ENCODE measurements at places on chromosomes 4 and X. TPM values are rescaled to one million over a fixed set of nuclear protein-coding genes. Genes with fewer than 3 reads are reported as not detected.

GAGE12E gene
- total RNA-seq, result not detected

GRCh38 chr4:15402146-15402545, 25.7 kb upstream of the C1QTNF7 start:
- DNase-seq, result no peak

OPRPN gene
- total RNA-seq, result not detected

GRCh38 chr4:126807132-126807531, 825.6 kb upstream of the INTU start:
- DNase-seq, result no peak

DNA sequence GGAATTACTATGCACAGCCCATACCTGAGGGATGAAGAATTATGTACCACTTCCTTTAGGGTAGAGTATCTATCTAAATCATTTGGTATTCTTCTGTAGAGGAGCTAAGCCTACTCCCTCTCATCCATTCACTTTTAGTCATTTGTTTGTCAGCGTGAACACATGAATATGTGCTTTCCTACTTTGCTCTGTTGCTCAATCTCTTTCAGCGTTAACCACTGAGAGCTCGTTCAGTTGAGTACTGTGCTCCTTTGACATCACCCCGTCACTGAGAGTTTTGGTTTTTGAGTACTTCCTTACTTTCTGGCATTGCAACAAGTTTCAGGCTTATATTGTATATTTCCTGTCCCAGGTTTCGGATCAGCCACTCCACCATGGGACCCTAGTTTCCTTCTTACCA, 700.6 kb downstream of the NLGN4X start:
- DNase-seq, result no peak

ADGRG4 gene
- total RNA-seq, result not detected

GRCh38 chr4:55927803-55928437, 20.8 kb upstream of the CEP135 start:
- DNase-seq, result no peak

DNA sequence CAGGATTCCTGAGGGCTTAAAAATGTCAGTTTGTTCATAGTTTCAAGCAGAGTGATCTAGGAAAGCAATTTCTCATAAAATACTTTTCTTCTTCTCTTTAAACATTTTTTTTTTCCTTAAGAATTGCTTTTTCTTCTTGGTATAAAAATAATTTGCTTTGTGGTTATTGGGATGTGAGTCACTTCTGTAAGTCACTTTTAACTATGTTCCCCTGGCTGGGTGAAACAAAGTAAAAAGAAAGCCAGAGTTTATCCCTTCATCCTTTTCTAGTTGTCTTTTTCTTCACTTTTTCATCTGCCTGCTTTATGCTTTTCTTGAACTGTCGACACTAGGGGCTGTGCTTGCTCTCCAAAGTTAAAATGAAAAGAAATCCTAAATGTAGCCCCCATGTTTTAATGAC, 33.5 kb downstream of the ARSJ start:
- peak; percentile 10 for DNase-seq

DGKK gene
- 8.1 TPM for total RNA-seq

EREG gene
- total RNA-seq, result 4.2 TPM

DNA sequence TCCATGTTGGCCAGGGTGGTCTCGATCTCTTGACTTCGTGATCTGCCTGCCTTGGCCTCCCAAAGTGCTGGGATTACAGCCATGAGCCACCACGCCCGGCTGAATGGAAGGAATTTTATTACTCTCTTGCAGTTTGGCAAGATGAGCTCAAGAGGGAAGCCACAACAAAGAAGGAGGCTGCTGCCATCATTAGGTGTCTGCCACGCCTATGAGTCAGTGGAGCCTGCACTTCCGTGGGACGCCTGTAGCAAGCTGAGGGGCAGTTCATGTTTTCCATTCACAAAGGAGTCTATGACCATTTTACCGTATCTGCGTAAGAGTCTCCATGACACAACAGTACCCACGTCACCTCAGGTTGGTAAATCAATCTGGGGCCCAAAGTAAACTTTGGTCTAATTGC, 51.2 kb upstream of the CHRNA9 start:
- peak; percentile 47 for DNase-seq

- peak; percentile 60 for DNase-seq
Measured at GRCh38 chr4:154329268-154329868, 162.2 kb downstream of the DCHS2 start.

DNA sequence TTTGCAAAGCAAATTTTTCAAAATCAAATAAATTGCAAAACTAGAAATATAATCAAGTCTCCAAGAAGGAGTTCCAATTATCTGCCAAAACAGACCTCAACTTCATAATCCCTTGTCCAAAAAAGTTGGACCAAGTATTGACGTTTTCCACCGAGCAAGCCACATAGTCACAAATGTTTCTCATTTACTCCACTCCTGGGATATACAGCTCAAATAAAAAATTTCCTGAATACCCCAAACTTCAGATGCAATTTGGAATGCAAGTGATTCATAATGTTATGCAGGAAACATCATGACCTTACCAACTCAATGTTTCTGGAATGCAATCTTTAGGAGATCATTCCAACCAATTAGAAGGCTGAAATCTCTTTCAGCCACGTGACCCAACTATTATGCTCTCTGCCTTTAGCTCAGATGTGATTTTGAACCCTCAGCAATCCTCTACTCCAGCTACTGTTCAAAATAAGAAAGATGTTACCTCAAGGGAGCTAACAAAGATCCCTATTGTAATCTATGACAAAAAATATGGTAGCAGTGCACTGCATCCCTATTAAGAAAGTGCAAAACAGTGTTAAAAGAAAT, 72.4 kb downstream of the PRDM5 start:
- no peak for DNase-seq

UPF3B gene
- total RNA-seq, result 11.5 TPM

DNA sequence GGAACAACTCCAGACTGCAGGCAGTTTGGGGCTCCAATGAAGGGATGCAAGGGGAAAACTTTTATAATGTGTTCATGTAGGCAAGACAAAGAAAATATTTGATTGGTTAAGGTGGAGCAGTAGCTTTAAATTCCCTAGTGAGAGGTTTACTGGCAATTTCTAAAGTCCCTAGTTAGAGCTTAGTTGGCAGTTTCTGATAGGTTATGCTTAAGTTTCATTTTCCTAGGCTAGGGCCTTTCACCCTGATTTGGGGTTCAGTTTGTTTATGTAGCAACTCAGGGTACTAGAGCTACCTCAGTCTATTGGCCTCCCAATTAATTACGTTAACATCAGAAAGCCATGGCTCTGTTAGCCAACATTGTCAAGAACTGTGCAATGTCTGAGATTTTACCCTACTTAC, 14.6 kb downstream of the BBS12 start:
- no peak for DNase-seq

CFAP47 gene
- 0.47 TPM for total RNA-seq

LGI2 gene
- total RNA-seq, result 6.2 TPM

PCSK1N gene
- total RNA-seq, result 15.6 TPM

DNA sequence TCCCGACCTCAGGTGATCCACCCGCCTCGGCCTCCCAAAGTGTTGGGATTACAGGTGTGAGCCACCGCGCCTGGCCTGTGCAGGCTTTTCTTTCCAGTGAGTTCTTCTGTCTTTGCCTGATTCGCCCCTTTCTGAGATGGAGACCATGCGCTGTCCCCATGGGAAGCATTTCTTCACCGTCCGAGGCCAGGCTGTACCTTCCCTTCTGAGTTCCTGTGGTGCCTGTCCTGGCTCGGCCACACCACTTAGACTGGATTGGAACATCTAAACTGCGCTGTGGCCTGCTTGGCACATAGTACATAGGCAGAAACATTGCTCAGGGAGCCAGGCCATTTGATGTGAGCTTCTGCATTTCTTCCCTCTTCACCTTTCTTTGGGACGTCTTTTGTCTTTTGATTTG, 23.7 kb downstream of the FAM193A start:
- DNase-seq, result no peak

CFP gene
- 2.2 TPM for total RNA-seq

GRCh38 chr4:38017609-38018008, 57.4 kb downstream of the PTTG2 start:
- peak; percentile 22 for DNase-seq

- DNase-seq, result peak; percentile 41
Measured at GRCh38 chrX:16464369-16464768, 185.6 kb upstream of the S100G start.

DNA sequence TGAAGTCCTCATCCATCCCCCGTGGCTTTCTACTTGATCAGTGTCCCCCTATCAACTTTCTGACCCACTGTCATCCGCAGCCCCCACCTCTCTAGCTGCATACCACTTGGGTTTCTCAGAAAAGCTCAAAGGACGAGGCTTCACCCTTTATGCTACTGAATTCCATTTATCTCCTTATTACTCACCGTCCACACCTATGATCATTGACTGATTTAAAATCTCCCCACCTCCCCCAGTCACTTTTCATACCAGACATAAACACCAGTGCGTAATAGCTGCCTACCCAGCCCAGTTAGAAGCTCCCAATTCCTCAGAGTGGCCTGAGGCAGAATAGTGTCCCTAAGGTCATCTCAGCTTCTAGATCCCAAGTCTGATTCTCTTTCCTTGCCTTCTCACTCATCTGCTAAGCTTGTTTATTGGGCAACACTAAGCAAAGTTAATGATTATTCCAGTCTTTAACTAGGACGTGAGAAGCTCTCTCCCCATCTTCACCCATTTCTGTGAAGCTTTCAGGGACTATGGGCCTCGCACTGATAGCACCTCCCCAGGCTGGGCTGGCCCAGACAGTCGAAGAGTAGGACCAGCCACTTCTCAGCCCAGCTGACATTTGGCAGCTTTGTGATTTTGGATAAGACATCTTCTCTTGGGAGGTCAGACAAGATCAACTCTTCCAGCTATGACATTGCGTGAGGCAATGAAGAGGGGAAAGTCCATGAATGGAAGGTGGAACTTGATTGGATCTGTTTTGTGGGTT, 7.2 kb upstream of the DDX60L start:
- no peak for DNase-seq

DNA sequence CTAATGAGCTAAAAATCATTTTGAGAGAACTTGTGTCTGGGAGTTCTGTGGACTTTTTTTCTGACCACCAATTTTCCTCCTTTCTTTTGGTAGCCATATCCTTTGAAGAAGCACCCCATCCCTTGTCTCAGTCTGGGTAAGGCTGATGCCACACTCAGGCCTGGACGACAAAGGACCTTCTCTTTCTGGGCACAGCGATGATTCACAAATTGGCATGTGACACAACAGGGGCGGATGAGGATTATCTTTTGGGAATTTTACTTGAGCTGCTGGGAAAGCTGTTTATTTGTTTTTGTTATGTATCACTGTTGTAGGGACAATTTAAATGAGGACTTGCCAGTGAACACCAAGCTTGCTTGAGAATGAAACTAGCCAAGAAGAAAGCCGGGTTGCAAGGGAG, 233.4 kb upstream of the HAND2 start:
- no peak for DNase-seq

HOPX gene
- not detected for total RNA-seq

GRCh38 chr4:123350191-123350544, 46.4 kb upstream of the SPRY1 start:
- DNase-seq, result peak; percentile 79

GRCh38 chrX:134782796-134783195, 124.5 kb upstream of the PLAC1 start:
- peak; percentile 35 for DNase-seq

DNA sequence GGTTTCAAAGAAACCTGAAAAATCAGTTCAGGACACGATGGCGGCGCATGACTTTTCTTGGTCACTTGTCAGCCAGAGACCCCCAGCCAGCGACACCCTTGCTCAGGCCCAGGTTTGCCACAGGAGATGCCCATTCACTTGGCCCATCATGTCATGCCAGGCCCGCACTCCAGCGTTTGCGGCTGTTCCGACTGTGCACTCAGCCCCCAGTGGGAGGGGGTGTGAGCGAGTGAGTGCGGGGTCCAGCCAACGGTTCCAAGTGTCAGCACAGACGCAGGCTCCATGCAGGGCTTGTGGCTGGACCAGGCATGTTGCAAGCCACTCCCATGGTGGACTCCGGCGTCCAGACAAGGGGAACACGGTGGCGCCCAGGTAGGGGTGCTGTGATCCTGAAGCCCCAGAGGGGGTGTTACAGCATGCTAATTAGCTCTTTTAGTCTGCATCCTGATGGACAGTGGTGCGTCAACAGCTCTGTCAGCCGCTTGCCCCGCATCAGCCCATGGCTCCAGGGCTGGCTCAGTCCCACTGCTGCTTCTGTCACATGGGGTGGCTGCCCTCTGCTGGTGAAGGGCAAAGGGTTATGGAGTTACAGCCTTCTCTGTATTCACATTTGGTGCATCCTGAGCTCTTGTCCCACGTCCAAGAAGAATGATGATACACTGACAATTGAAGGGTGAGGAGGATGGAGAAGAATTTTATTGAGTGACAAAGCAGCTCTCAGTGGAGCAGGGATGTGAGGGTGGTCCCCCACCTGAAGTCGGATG, 3.7 kb upstream of the MAEA start:
- DNase-seq, result peak; percentile 63

SAGE1 gene
- not detected for total RNA-seq

GRCh38 chrX:10726647-10727046, 106.3 kb upstream of the MID1 start:
- no peak for DNase-seq

DNA sequence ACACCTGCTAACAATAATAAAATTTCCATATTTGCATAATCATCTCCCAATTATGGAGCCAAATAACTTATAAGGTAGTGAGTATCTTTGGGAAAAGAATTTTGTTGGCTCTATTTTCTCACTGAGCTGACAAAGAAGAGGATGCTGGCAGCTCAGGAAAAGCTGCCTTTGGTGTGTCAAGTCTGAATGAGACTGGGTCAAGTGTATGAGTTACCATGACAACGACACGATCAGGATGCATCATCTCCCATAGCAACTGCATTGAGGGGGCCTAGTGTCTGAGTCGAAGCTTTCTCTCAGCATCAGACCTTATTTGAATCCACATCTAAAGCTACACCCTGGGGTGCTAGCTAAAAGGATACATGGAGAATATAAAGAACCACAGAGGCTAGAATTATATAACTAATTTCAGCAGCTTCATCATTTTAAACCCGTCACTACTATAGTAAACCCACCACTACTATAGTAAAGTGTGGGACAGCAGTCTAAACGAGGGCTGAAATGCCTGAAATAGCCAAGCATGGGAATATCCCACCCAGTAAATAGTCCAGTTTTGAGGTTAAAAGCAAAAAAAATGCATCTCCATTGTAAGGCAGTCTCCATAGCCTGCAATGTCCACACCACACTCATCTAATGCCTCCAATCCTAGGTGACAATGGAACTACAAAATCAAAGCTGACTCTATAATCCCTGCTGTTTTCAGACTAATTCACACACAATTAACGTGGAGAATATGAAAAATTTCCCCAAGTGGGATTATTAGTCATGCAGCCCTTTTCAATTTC, 16.0 kb downstream of the GSPT2 start:
- peak; percentile 67 for DNase-seq

EXOC1L gene
- not detected for total RNA-seq
